ENCODE measurements at places on chromosomes 2 and 18.

DNA sequence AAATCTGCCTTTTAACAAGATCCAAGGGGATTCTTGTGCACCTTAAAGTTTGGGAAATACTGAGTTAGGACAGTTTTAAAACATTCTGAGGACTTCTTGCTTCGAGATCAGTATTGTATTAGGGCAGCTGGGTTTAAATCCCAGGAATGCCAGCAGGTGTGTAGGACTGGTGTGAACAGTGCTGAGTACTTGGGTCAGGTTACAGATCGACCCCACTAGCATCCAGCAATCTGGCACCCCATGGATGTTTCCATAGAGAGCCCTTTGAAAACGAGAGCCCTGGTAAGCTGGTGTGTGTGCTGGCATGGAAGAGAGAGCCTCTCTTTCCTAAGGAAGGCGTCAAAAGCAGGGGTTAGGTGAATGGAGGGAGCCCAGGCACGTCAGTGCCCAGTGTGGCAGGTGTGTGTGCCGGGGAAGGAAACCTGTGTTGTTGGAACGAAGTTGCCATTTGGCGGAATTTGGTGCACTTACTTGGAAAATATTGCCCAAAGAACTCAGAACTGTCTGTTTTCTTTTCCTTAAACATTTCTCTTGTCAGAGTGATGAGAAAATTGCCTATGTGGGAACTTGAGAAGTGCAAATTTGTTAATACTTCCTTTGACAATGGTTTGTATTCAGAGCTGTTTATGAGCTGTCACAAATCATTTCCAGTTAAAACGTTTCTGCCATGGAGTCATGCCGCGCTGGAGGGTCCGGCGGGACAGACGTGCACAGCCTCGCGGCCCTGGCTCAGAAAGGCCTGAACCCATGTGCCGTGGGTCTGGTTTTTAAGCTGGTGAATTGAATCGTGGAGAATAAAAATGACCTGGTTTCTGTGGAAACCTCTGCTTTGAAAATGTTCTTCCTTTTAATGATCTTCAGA, 38.1 kb downstream of the LDLRAD4 start:
- DNase-seq = no peak

DNA sequence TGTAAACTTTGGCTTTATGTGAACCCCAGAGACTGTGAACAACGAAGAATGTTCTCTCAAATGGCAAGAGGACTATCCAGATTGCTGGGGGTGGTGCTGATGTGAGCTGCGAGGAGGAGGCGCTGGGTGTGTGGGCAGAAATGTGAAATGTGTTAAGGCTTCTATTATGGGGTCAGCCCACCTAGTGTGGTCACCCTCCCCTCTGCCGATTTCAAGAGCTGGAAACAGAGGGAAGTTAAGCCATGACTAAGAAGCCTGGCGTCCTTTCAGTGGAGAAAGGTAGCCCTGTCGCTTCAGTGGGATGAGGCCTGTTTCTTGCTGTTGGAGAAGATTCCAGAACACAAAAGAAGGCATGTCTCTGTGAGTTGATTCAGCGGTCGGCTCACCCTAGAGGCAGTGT, 89.0 kb upstream of the KCTD1 start:
- no peak for DNase-seq

DNA sequence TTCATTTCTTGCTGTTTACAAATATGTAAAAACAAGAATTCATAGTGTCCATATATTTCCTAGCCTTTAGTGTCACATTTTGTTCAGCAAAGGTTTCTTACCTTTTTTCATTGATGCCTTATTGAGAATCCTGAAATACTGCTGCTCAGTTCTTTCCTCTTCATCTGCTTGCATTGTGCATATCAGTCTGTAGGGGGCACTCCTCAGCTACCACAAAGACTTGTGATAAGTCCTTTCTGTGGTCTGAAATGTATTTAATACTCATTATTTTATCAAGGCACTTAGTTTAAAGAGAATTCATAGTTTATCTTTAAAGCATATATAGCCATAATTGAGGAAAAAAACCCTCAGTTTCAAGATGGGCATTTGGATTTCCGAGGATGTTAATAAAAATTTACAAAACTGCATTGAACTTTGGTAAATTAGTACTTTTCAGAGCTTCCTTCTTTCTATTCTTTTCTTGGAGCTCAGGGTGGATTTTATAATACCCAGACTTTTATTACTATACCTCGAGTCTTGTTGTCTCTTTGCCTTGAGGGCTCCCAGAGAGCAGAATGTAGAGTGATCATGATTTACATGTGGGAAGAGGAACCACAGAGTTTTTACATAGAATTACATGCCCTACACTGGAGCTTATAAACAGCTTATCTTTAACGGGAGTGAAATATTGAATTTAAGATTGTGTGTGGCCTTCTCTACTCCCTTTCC, 570.1 kb downstream of the PLCL1 start:
- no peak for DNase-seq

DNA sequence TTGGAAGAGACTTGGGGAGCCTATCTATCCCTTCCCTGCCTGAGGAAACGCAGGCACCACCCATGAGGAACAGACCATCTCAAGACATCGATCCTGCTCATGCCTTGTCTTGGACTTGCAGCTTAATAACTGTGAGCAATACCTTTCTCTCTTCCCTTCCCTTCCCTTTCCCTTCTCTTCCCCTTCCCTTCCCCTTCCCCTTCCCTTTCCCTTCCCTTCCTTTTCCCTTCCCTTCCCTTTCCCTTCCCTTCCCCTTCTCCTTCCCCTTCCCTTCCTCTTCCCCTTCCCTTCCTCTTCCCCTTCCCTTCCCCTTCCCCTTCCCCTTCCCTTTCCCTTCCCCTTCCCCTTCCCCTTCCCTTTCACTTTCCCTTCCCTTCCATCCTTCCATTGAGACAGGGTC, 650.7 kb upstream of the SOX11 start:
- DNase-seq = no peak

GRCh38 chr2:12396699-12397098, 320.0 kb upstream of the TRIB2 start:
- DNase-seq = no peak

DNA sequence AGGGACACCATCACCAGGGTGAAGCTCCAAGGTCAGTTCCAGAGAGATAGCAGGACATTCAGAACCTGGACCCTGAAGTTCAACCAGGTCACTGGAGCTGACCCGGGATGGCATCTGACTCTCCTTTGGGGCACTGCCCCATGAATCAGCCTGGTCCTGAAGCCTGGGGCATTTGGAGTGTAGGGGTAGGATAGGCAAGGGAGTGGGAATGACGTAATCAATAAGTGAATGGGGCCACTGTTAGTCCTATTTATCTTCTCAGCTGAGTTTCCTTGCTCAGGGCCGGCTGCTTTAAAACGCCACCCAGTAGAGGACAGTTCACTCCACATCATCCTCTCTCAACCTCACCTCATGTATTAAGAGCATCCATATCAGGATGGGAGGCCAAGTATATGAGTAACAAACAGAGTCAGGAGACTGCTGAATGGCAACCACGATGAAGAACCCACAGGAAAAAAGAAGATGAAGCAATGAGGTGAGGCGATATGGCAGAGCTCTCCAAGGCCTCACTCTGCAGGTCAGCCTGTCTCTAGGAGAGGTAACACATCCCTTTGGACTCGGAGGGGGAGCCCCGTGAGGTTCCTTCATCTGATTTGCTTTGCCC, 1.8 kb upstream of the RFX8 start:
- no peak for DNase-seq

- no peak for DNase-seq
These were observed 77.4 kb downstream of the VIT start for GRCh38 chr2:36773947-36774346.

- no peak for DNase-seq
These were observed 11.3 kb downstream of the NCL start for GRCh38 chr2:231452799-231453508.

GRCh38 chr2:66869076-66869475, 434.2 kb downstream of the MEIS1 start:
- no peak for DNase-seq

GRCh38 chr18:21513292-21513691, 87.2 kb downstream of the ESCO1 start:
- no peak for DNase-seq

GRCh38 chr2:101272045-101272784, 19.5 kb downstream of the CNOT11 start:
- DNase-seq = no peak

- no peak for DNase-seq
These were observed 139.5 kb downstream of the LRRC30 start for GRCh38 chr18:7370375-7370774.

- DNase-seq = no peak
These were observed 12.6 kb downstream of the RNF149 start for GRCh38 chr2:101295895-101296294.

- DNase-seq = no peak
These were observed 58.1 kb downstream of the INPP4A start for GRCh38 chr2:98502556-98503335.

DNA sequence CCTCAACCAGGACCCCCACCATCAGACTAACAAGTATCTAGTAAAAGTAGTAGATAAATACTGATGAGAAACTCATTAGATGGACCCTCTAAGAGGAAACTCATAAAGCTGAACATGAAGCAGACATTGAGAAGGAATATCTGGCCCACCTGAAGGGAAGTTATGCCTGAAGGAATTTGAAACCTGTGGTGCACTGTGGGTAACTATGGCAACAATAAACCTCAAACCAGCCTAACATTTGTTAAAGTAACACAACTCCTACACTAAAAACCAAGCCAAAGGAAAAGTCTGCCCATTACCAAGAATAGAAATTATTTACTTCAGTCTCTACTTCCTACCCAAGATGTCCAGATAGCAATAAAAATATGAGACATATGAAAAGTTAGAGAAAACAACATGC, 43.4 kb downstream of the KIAA1328 start:
- no peak for DNase-seq

DNA sequence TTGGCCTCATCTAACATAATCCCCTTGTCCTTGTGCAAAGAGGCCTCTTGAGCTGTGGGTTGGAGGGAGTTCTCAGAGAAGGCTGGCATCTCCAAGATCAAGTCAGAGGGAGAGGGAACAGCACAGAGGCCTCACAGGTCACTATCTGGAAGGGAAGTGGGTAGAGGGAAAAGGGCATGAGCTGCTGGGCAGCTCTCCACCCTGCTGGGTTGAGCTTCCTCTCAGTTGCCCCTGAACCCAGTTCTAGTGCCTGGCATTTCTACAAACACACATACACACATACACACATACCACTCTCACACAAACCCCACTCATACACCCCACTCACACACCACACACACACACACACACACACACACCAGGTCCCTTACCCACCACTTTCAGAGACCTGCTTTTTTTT, 30.3 kb upstream of the RMP24 start:
- no peak for DNase-seq

GRCh38 chr2:39948016-39948719, 169.1 kb upstream of the THUMPD2 start:
- no peak for DNase-seq

- DNase-seq = no peak
These were observed 43.7 kb upstream of the CAB39 start for GRCh38 chr2:230668939-230669303.

DNA sequence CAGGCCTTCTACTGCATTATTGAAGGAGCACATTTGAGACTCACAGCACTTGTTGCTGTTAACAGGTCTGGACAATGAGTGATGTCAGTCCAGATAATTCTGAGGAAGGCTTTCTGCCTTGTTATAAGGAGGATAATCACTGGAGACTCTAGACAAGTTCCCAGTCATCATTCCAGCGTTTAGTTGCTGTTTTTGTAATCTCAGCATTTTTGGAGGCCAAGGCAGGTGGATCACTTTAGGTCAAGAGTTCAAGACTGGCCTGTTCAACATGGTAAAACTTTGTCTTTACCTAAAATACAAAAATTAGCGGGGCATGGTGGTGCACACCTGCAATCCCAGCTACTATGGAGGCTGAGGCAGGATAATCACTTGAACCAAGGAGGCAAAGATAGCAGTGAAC, 39.6 kb upstream of the TRIM43B start:
- no peak for DNase-seq

GRCh38 chr2:38632980-38633379, 30.3 kb upstream of the HNRNPLL start:
- DNase-seq = no peak

GRCh38 chr2:183243758-183244157, 119.5 kb downstream of the NUP35 start:
- no peak for DNase-seq

DNA sequence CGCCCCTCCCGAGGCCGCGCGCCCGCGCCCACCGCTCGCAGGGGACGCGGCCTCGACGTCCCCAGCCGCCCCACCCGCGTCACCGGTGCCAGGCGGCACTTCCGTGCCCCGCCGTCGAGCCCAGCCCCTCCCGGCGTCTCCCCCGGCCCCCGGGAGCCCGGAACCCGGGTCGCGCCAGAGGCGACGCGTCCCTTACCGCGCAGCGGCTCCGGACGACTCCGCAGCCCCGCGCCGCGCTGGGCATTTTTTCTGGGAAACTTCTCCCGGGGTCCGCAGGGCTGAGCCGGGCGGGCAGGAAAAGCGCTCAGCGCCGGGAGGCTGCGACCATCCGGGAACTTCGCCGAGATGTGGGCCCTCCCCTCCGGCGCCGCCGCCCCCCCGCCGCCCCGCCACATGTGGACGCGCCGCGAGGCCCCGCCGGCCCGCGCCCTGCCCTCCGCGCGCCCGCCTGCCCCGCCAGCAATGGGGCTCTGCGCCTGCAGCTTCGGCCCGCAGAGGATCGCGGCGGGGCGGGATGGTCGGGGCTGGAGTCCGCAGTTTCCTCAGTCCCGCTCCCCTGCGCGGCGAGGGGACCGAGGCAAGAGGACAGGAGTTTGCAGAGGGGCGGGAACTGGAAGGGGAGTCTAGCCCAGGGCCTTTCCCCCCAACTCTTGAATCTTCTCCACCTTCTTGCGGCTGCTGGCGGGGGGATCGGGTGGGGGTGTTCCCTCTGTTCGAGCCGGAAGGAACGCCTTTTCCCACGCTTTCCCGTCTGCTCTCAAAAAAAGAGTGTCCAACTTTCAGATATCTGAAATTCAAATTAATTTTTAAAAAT, 81.5 kb downstream of the CHRNA1 start:
- DNase-seq = peak; percentile 62

GRCh38 chr2:203400805-203401585, 72.8 kb downstream of the ABI2 start:
- no peak for DNase-seq

DNA sequence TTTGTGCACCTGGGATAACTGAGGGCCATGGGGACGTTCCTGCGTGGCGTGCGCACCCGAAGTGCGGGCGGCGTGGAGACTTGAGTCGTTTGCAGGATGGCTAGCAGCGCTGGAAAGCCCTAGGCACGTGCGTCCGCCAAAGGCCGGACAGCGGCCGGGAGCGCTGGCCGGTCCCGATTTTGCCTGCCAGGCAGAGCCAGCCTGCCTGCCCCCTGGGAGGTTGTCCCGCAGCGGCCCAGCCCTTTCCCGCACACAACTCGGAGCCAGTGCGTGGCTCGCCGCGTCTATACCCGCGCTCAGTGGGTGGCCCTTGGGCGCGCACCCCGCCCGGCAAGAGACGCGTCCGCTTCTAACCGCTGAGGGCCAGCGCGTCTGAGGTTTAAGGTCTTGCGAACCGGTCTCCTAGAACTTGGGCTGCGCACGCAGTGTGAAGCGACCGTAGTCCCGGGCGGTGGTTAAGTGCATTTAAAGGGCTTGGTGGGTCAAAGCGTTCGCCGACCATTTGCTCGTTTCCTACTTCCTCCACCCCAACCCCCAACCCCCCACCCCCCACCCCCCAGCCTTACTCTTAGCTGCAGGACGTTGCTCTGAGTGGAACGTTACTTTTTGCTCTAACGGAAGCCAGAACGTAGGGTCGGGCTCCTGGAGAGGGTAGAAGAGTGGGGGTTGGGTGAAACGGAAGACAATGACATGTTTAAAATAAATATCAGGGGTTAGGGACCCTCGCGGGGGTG, 627 bp downstream of the CDCA7 start:
- no peak for DNase-seq

GRCh38 chr18:1648712-1649111, 744.0 kb downstream of the ADCYAP1 start:
- DNase-seq = no peak
